ENCODE measurements at places on chromosomes 7 and 10.

GRCh38 chr10:55233505-55233904 is 432.5 kb upstream of the PCDH15 start:
- DNase-seq = no peak

DNA sequence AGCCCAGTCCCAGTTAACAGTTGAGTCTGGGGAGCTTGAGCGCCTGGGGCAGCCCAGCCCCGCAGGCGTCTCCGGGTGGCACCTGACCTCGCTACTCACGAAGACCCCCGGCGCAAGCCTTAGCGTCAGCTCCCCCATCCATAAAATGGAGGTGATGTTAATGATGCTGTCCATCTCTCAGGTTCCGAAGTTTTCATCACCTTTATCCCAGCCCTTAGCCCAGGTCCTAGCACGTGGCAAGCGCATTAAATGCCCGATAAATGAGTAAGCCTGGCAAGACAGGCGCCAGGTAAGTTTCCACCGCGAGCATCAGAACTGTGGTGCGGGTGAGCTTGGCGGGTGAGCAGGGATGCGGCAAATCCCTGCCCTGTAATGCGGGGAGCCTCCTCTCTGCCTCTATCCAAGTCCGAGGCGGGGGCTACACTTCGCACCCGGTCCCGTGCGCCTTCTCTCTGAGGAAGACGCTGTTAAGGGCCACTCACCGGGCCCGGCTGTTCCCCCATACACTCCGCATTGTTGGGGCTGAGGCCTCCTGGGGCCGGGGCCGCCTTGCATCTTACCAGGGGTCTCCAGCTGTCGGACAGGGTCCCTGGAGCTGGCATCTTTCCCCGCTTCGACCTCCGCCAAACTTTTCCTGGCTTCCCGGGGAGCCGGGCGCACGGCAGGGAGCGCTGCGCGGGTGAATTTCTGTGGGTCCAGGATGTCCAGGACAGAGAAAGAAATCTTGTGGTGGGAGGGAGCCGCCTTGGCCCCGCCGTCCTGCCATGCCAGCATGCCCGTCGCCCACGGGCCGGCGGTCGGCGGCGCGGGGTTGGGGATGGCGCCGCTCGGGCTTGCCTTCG is 444 bp downstream of the NKX1-2 start:
- no peak for DNase-seq

DNA sequence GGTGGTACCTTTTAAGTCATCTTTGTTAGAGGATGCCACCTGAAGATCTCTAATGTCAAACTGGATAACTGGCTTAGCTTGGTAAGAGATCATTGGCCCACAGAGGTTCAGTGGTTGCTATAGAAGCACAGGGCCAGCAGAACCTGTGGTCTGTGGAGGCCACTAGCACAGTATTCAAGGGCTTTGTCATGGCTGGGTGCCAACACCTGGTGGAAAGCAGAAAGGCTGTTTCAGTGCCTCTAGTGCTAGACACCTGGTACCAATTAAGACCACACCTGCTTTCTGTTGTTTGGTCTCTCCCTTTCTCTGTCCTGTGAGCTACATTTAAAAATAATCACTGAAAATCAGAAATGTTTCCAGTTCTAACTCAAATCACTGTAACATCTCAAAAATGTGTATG is 10.0 kb upstream of the PCGF5 start:
- DNase-seq = no peak

DNA sequence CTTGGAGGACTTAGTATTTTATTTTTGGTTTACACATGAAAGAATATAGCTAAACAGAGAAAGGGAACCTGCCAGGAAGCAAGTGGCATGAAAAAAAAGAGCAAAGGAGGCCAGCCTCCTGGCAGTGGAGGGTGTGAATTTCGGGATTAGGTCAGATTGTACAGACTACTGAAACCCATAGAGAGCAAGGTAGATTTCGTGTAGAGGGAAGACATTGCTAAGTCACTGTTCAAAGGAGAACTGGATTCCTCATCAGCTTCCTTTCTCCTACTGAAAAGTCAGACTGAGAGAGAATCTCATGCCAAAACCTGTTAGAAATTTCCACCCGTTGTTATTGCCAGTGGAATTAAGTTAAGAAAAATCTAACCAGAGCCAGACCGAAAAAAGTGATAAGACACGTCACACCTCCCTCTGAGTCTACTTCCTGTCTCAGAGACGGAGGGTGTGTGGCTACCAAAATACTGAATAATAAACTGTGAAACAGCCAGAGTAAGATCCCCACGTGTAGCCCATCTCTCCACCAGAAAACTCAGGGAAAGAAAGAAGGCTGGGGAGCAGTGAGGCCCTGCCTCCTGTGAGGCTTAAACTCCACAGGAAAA is 118.8 kb downstream of the SKIDA1 start:
- DNase-seq = no peak

- no peak for DNase-seq
These were observed 836.1 kb upstream of the KCND2 start for GRCh38 chr7:119436882-119437281.

GRCh38 chr7:151018421-151019129 is 5.7 kb downstream of the ATG9B start:
- no peak for DNase-seq

Data from AG04449 (cell line).